ENCODE measurements at places on chromosomes 7 and 10. TPM values are rescaled to one million over a fixed set of nuclear protein-coding genes. Genes with fewer than 3 reads are reported as not detected.

DNA sequence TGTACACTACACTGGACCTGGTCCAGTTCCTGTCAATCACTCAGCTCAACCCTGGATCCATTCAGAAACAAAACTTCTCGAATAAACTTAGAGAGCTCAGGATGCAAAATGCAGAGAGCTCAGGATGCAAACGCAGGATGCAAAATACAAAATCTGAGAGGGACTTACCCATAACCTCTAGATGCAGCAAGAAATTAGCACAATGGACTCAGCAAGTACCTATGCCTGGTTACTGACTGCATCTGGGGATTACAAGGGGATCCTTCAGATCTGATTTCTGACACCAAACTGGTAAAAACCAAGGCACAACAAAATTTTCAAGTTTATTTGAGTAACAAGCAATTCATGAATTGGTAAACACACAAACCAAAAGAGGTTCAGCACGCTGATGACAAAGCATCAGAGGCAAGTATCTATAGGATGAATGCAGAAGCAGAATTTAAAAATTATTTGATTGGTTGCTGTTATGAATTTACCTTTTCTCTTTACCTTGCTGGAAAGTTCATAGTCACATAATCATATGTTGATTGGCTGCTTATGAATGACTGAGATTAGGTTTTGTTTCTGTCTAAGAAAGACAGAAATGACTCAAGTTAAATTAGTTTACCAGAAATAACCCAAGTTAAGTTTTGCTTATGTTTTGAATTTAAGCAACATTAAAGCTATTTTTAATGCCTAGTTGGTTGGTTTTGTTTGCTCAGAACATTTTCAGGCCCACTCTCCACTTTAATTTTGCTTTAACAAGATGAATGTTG, 11.4 kb downstream of the GIMAP6 start:
- H3K4me1 ChIP-seq: no peaks in the 10 kb centered on the region
- DNase-seq: no peak
- peaks cover 33% of the 10 kb centered on the region for H3K27me3 ChIP-seq
- no peak overlapping the region for H3K27ac ChIP-seq
- H3K36me3 ChIP-seq: no peaks in the 10 kb centered on the region

GRCh38 chr10:60846173-60846572, 67.9 kb downstream of the CDK1 start:
- no peaks in the 10 kb centered on the region for H3K27me3 ChIP-seq
- no peak for DNase-seq
- H3K27ac ChIP-seq: no peak overlapping the region
- H3K4me1 ChIP-seq: no peaks in the 10 kb centered on the region
- no peak overlapping the region for H3K4me3 ChIP-seq

- H3K27ac ChIP-seq: no peak overlapping the region
- H3K4me3 ChIP-seq: no peak overlapping the region
- H3K4me1 ChIP-seq: no peaks in the 10 kb centered on the region
- no peaks in the 10 kb centered on the region for H3K27me3 ChIP-seq
These were observed 69.6 kb upstream of the RELN start for GRCh38 chr7:104059103-104059502.

DNA sequence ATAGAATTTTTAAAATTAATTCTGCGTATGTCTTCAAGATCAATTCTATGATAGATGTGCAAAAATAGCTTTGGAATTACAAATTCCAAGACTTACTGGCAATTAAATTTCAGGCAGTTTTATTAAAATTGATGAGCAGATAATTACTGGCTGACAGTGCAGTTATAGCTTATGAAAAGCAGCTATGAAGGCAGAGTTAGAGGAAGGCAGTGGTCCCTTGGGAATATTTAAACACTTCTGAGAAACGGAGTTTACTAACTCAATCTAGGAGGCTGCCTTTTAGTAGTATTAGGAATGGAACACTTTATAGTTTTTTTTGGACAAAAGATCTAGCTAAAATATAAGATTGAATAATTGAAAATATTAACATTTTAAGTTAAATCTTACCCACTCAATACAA, 70.8 kb downstream of the CFTR start:
- H3K4me1 ChIP-seq: no peaks in the 10 kb centered on the region
- no peaks in the 10 kb centered on the region for H3K36me3 ChIP-seq
- no peak overlapping the region for H3K4me3 ChIP-seq
- DNase-seq: no peak
- H3K27ac ChIP-seq: no peak overlapping the region

- H3K4me3 ChIP-seq: no peak overlapping the region
- no peak for DNase-seq
- no peaks in the 10 kb centered on the region for H3K27me3 ChIP-seq
- no peak overlapping the region for H3K27ac ChIP-seq
- no peaks in the 10 kb centered on the region for H3K4me1 ChIP-seq
These were observed 802.2 kb upstream of the POM121L12 start for GRCh38 chr7:52233248-52233647.

DNA sequence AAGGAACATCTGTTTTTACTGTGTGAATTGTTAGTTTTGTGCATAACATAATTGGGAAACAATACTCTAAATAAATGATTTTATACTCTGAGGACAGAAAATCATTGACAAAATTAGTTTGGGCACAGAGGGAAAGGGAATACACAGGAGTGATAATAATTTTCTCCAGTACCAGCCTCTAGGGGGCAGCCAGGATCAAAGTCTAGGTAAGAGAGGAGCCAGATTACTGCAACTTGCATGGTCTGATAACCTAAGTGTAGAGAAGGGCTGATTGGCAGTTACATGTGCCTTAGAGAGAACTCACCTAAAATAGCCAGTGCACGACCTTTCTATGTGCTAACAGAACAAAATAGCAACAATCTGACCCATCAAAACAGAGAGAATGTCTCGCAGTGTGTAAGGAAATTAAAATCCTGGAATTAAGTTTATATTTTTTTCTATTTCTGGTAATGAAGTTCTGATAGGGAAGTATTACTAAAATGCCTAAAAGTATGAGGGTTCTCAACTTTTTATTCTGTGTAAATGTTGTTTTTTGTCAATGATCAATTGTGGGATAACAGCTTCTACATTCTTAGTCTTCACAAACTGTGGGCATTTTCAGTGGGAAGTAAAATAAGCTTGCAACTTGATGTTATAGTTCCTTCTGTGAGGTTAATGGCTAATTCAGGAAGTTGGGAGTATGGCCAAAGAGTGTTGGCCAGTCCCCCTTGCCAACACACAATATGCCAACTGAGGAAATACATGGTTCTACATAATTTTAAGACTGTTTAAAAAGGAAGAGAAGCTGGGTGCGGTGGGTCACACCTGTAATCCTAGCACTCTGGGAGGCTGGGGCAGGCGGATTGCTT, 66.4 kb downstream of the EXOC6 start:
- no peaks in the 10 kb centered on the region for H3K36me3 ChIP-seq
- DNase-seq: peak; percentile 72
- H3K4me1 ChIP-seq: peaks cover 24% of the 10 kb centered on the region
- no peak overlapping the region for H3K27ac ChIP-seq

GRCh38 chr7:137231167-137231566, 112.4 kb downstream of the PTN start:
- H3K4me3 ChIP-seq: no peak overlapping the region
- no peaks in the 10 kb centered on the region for H3K27me3 ChIP-seq
- DNase-seq: no peak
- H3K36me3 ChIP-seq: no peaks in the 10 kb centered on the region

DNA sequence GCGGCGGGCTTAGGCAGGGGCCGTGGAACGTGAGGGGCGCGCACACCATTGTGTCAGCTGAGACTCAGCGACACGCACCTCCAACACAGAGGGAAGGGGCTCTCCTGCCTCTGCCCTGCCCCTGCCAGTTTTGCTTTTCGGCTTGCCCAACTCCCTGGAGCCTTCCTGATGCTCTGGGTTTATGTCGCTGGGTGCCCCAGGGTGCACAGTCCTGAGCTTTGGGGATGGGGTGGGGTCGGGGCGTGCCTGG, 13.3 kb downstream of the TMEM120A start:
- no peak overlapping the region for H3K27ac ChIP-seq
- H3K4me3 ChIP-seq: no peak overlapping the region
- H3K4me1 ChIP-seq: no peaks in the 10 kb centered on the region
- H3K36me3 ChIP-seq: no peaks in the 10 kb centered on the region

GRCh38 chr7:128833148-128833945, 3.1 kb downstream of the FLNC start:
- H3K4me3 ChIP-seq: peak overlapping the region; percentile 53
- no peaks in the 10 kb centered on the region for H3K36me3 ChIP-seq
- peak; percentile 69 for DNase-seq
- H3K27ac ChIP-seq: peak overlapping the region; percentile 77

- H3K36me3 ChIP-seq: no peaks in the 10 kb centered on the region
- H3K4me1 ChIP-seq: peaks cover 4% of the 10 kb centered on the region
- H3K27me3 ChIP-seq: no peaks in the 10 kb centered on the region
- no peak overlapping the region for H3K4me3 ChIP-seq
These were observed 145.6 kb downstream of the DOCK4 start for GRCh38 chr7:112060625-112061024.

DNA sequence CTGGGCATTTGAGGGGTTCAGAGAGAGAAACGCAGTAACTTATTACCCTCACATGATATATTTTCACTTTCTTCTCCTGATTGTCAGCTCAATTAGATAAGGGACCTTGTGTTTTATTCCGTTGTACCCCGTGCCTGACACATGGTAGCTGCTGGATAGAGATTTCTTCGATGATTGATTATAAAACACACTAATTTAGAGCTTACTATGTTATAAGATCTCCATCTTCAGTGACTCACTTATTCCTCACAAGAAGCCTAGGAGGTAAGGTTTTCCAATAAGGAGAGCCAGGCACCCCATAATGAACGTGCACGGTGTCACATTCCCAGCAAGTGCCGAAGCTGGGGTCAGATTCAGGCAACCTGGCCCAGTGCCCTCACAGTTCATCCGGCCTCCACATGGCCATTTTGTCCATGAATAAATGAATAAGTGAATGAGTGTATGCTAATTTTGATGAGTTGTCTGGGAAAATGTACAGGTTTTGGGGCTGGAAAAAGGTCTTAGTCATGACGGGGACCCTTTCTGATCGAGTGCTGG, 138.1 kb upstream of the CDCA7L start:
- peaks cover 9% of the 10 kb centered on the region for H3K4me1 ChIP-seq
- H3K27me3 ChIP-seq: peaks cover 20% of the 10 kb centered on the region
- DNase-seq: no peak
- peak overlapping the region; percentile 52 for H3K4me3 ChIP-seq
- H3K27ac ChIP-seq: no peak overlapping the region
- no peaks in the 10 kb centered on the region for H3K36me3 ChIP-seq

DNA sequence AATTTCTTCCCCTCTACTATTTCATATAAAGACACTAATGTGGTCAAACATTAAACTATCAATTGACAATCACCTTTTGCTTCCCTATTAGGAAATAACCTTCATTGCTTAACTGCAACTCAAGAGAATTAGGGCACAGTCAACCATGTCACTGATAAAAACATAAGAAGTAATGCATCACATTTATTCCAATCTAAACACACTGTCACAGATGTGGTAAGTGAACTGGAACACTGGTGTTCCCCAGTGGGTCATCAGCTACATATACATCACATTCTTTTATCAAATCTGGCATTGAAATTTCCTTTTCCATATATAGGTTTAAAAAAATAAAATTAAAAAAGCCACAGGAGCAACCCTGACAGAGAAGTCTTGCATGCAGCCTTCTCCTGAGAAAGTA, 3.7 kb downstream of the TRIL start:
- H3K27me3 ChIP-seq: peaks cover 41% of the 10 kb centered on the region
- H3K36me3 ChIP-seq: no peaks in the 10 kb centered on the region
- no peak overlapping the region for H3K4me3 ChIP-seq

DNA sequence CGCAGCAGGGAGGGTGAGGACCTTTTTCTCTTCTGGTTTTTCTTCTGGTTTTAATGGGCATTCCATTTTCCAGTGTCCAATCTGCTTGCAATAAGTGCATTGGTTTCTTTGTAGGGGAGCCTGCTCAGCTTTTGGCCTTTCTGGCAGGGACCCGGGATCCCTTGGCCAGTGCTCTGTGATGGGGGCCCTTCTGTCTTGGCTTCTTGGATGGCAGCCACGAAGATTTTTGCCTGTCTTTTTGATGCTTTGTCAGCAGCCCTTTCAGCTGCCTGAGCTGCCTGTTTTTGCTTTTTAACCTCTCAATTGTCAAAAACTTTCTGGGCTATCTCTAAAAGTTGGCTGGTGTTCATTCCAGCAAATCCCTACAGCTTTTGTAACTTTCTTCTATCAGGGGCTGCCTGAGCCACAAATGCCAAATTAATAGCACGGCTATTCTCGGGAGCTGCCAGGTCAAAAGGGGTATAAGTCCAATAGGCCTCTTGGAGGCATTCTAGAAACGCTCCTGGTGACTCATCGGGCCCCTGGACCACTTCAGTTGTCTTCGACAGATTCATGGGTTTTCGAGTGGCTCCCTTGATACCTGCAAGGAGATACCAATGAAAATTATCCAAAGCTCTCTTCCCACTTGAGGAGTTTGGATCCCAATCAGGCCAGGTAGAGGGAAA, 179.9 kb upstream of the MBL2 start:
- no peak overlapping the region for H3K4me3 ChIP-seq
- no peaks in the 10 kb centered on the region for H3K36me3 ChIP-seq
- H3K27ac ChIP-seq: no peak overlapping the region
- no peaks in the 10 kb centered on the region for H3K4me1 ChIP-seq
- no peak for DNase-seq
- H3K27me3 ChIP-seq: peaks cover 11% of the 10 kb centered on the region

- no peak overlapping the region for H3K4me3 ChIP-seq
- H3K4me1 ChIP-seq: no peaks in the 10 kb centered on the region
- no peak overlapping the region for H3K27ac ChIP-seq
- no peaks in the 10 kb centered on the region for H3K36me3 ChIP-seq
These were observed 39.7 kb downstream of the TAC1 start for GRCh38 chr7:97771576-97771975.

GRCh38 chr10:78162853-78163252, 129.2 kb downstream of the RPS24 start:
- DNase-seq: no peak
- H3K27ac ChIP-seq: no peak overlapping the region
- no peaks in the 10 kb centered on the region for H3K27me3 ChIP-seq
- no peak overlapping the region for H3K4me3 ChIP-seq

GRCh38 chr7:126843336-126843735, 409.4 kb downstream of the GRM8 start:
- H3K36me3 ChIP-seq: no peaks in the 10 kb centered on the region
- no peak for DNase-seq
- H3K4me3 ChIP-seq: no peak overlapping the region
- no peak overlapping the region for H3K27ac ChIP-seq
- no peaks in the 10 kb centered on the region for H3K27me3 ChIP-seq

GRCh38 chr10:12165999-12166775, 29.5 kb downstream of the NUDT5 start:
- no peaks in the 10 kb centered on the region for H3K36me3 ChIP-seq
- no peak overlapping the region for H3K4me3 ChIP-seq
- DNase-seq: no peak
- no peak overlapping the region for H3K27ac ChIP-seq
- no peaks in the 10 kb centered on the region for H3K4me1 ChIP-seq

- H3K4me1 ChIP-seq: no peaks in the 10 kb centered on the region
- no peak overlapping the region for H3K27ac ChIP-seq
- H3K4me3 ChIP-seq: no peak overlapping the region
- H3K36me3 ChIP-seq: no peaks in the 10 kb centered on the region
- no peaks in the 10 kb centered on the region for H3K27me3 ChIP-seq
These were observed 114.4 kb upstream of the TCERG1L start for GRCh38 chr10:131425752-131426533.

- H3K4me1 ChIP-seq: no peaks in the 10 kb centered on the region
- no peak overlapping the region for H3K27ac ChIP-seq
- H3K4me3 ChIP-seq: no peak overlapping the region
- DNase-seq: no peak
- H3K27me3 ChIP-seq: no peaks in the 10 kb centered on the region
These were observed 58.5 kb downstream of the RASGEF1A start for GRCh38 chr10:43208147-43209073.

The IDE gene
- total RNA-seq: 34.8 TPM

The SLC26A3 gene
- not detected for total RNA-seq

The GBX1 gene
- total RNA-seq: not detected

The METTL27 gene
- 12.0 TPM for total RNA-seq

The CALML3 gene
- total RNA-seq: not detected

The CPA2 gene
- total RNA-seq: 0.65 TPM

The MALRD1 gene
- total RNA-seq: 0.11 TPM

The WDR86 gene
- total RNA-seq: 33.0 TPM

The WEE2 gene
- total RNA-seq: not detected

The PKD2L1 gene
- total RNA-seq: not detected

The BAG3 gene
- total RNA-seq: 6.7 TPM
